ENCODE measurements at places on chromosomes 3 and 15.

- no peak for DNase-seq
Measured at GRCh38 chr3:12921736-12922135, 80.4 kb upstream of the RPL32 start.

GRCh38 chr3:3366386-3366785 lies 186.9 kb upstream of the CRBN start:
- DNase-seq = no peak

DNA sequence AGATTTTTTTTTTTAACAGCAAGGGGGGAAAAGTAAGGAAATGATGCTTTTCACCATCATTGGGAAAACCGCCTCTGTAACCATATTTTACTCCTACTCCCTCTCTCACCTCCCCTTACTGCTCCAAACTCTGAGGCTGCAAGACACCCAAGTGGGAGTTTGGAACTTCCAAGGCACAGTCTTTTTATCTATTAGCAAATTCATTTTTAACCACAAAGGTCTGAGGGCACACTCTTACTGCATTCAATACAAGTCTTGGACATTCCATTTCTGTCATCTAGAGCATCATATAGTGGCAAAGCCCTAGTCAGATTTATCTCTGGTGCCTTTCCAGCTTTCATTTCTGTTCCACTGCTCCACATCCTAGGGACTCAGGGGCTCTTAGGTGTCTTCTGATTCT lies 13.2 kb downstream of the FAM162A start:
- no peak for DNase-seq

DNA sequence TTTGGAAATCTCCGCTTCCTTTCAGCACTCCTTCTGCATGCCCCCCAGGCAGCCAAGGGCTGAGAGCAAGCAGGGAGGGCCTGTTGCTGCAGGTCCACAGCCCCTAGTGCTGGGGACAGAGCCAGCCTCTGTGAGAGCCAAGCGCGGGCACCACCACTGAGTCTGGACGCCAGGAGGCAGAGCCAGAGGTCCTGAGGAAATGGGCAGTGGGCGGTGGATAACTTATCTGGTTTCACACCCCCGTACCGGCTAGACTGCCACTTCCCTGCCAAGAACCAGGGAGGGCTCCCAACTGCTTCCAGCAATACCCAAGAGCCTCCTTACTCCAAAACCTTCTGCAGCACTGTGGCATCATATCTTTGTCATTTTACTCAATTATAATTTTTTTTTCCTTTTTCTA lies 141.6 kb upstream of the IGF1R start:
- DNase-seq = no peak

DNA sequence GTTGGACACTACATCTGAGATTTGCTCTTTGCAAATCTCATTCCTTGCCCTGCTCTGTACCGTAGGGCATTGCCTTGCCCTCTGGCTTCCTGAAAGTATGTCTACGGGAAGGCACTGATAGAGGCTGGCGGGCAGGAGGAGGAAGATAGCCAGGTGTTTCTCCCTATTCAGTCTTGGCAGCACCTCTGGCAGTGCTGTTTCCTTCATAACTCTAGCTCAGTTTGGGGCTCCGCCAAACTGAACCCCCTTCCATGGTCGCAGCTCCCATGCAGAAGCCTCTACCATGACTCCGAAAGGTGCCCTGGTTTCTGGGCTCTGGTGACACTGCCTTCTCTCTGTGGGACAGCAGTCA lies 122.3 kb upstream of the PRR20G start:
- no peak for DNase-seq

DNA sequence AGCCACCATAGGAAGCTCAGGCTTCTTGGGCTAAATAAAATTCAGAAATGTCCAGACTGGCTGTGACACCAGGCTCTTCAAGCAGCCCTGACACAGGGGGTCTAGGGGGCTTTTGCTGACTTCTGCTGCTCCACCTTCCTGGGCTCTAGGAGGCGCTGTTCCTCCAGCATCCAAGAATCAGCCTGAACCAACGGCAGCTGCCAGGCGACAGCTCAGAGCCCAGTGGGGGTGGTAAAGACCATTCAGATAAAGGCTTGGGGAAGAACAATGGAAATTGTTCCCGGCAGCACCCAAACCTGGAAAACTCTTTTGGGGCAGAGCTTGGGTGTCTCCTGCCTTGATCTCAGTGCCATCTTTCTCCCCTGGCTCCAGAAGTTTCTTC lies 21.6 kb upstream of the PSTPIP1 start:
- peak; percentile 64 for DNase-seq

GRCh38 chr3:155778462-155778861 lies 27.6 kb downstream of the C3orf33 start:
- no peak for DNase-seq

- DNase-seq = no peak
Measured at GRCh38 chr3:122298239-122298638, 26.8 kb upstream of the CSTA start.

GRCh38 chr3:3189961-3190360 lies 10.5 kb upstream of the CRBN start:
- no peak for DNase-seq

- no peak for DNase-seq
Measured at GRCh38 chr3:179026636-179027035, 45.0 kb downstream of the ZMAT3 start.

DNA sequence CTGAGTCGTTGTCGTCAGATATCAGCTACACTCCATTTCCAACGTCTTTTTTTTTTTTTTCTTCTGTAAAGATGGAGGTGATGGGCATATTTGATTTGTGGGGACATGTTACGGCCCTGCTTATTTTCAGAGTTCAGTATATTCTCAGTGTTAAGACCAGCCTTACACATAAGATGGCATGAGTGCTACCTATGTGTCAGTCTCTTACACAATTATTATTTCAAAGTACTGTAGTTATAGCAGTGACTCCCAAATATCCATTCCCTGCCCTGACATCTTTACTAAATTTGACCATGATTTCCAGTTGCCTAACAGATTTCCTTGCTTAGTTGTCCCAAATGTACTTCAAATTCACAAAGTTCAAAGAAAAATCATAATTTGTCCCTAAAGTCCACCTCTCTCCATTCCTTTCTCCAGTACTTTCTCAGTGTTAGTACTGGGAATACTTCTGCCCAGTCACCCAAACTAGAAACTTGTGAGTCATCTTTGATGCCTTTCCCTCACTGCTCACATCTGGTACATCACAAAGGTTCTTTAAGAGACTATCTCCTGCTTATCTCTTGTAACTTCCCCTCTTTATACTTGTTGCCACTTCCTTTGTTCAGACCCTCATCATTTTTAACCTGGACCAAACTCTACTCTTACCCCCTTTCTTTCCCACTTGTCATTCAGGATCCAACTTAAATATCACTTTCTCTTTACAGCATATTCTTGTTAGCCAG lies 67.0 kb downstream of the ZNF609 start:
- DNase-seq = no peak

Measured in CD4-positive, alpha-beta T cell treated with Interferon gamma for 1 hour (primary cell).